Stimulated activated naive CD4-positive, alpha-beta T cell treated with Interleukin-2 at 50 U/mL for 16 hours (primary cell): ENCODE measurements at places on chromosomes 12 and 14.

DNA sequence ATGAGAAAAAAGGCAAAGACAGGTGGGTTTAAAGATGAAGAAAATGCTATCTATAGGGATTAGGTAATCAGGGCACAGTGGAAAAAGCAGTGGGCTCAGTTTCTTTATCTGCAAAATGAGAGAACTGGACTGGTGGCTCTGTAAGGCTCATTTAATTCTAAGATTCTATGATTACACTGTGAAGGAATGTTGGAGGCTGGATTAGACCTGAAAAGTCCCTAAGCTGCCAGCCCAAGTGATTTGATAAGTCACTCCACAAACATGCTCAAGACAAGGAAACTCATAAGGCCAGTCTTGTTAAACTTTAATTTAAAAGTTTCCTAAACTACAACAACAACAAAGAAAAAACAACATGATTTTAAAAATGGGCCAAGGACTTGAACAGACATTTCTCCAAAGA lies 75.1 kb downstream of the DCAF5 start:
- DNase-seq: no peak

DNA sequence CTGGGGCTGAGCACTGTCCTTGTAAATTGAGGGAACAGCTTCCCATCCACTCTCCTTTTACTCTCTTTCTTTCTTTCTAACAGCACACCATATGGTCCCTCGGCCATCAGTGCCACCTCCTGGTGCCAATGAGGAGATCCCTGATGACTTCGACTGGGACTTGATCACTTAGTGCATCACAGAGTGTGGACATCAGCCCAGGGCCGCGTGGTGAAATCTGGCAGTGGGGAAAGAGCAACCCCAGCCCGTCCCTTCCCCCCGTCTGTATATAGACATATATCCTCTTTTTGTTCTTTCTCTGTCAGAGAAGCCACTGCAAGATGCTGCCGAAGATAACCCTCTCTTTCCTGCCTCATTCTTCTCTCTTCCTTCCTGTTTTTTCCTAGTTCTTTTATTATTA lies 13.5 kb downstream of the C3AR1 start:
- no peak for DNase-seq

- no peak for DNase-seq
These were observed 40.1 kb upstream of the VPS33A start for GRCh38 chr12:122306407-122306806.

DNA sequence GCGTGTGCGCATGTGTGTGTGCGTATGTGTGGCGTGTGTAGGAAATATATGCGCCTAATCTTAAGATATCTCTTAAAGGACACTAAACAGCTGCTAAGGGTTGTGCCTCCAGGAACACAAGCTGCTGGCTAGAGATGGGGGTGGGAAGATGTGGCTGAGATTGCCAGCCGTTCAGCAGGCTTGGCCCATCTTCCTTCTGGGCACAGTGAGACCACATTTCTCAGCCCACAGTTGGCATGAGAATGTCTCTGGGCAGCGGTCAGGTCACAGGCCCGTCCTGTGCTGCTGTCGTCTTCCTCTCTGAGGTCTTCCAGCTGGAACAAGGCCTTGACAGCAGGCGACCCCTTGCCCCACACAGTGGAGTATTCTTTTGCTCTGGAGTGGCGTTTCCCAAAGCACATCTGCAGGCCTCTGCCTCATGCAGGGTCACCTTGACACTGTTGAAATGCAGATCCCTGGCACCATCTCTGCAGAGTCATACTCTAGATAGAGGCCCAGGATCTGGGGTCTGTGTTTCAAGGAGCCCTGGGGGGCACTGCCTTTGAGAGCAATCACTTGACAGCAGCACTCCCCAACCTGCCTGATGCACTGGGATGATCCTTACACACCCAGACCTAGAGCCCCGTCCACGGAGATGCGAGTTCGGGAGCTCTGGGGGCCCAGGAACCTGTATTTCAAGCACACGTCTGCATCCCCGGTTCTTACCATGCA lies 335.5 kb upstream of the SFSWAP start:
- DNase-seq: no peak

GRCh38 chr14:21202463-21203358 lies 46.8 kb upstream of the OR5AU1 start:
- DNase-seq: no peak

DNA sequence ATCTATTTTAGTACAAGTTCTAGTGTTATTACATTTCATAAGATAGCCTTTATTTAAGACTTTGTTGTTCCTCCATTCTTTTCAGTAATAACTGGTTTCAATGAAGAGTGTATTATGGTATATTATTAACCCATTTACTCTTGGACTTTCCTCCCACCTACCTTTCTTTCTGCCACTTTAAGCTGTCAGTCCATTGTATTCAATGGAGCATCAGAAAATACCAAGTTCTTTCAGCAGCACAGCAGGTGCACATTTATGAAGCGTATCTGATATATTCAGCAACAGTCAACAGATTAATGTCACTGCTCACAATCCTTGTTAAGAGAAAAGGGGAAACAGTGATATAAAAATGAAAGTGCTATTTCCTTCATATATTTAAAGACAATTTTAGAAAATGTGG lies 660.9 kb downstream of the C12orf50 start:
- DNase-seq: no peak

GRCh38 chr14:44030831-44031383 lies 476.2 kb downstream of the FSCB start:
- DNase-seq: no peak

DNA sequence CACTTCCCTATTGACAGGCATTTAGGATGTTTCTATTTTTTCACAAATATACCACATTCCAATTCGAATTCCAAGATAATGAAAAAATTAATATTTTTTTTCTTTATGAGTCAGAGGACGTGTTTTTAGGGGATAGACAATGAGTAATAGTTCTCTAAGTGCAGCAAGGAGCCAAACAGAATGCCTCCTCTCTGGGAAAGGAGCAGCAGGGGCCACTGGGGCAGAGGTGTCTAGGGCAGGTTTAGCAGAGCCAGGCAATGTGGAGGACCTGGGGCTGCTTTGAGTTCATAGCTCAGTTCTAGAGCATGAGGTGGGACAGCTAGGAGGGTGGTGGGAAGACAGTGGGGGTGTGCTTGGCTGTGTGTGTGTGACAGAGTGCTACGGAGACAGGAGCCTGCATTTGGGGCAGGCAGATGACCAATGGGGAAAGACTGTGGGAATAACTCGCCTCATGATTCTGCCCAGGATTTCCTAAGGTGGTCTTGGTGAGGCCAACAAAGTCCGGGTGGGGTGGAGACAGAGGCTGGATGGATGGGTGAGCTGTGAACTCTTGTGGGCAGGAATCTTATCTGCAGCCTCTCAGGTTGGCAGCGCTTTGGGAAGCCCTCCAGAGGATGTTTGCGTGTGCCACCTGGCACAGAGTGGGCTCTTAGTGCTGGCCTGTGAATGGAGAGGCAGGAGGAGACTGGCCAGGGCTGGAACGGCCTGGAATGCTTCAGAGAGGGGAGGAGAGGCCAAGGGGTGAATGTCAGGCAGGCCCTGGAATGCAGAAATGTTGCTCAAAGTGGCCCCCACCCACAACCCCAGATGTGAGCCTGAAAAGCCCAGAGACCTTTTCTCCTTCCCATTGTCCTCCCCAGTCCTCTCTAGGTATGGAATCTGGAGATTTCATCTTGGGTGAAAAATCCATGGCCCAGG lies 2.4 kb upstream of the KRT7 start:
- no peak for DNase-seq
